ENCODE measurements at places on chromosomes 3 and 15.

DNA sequence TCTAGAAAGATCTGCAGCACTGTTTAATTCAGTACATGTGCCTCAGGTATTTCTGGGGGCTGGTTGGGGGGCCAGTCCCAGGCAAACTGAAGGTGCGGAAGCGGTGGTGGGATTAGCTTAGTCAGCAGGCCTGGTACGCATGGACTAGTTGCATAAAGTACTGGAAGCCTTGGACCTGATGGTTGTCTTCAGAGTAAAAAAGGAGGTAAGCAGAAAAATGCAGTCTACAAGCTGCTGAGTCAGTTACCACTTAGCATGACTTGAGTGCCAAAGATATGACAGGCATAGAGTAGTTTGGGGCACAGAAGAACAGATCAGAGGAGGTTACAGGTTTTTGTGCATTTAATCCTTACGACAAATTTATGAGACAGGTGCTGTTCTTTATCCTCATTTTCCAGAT, 19.9 kb upstream of the GOLGA8J start:
- no peak for DNase-seq

- DNase-seq: no peak
These were observed 8.9 kb downstream of the DUSP7 start for GRCh38 chr3:52047295-52047960.

GRCh38 chr3:147423537-147423797, 14.3 kb downstream of the ZIC1 start:
- no peak for DNase-seq

GRCh38 chr15:57329582-57330367, 46.5 kb upstream of the CGNL1 start:
- no peak for DNase-seq

GRCh38 chr3:68088216-68088615, 433.8 kb upstream of the SUCLG2 start:
- DNase-seq: no peak

GRCh38 chr15:88894819-88895767, at the start of gene HAPLN3:
Gene HAPLN3 (minus strand): TSS chr15:88895544. CDS start chr15:88887298, 8,246 bp downstream.
- peak; percentile 78 for DNase-seq
